ENCODE measurements at places on chromosomes 3 and 15.

GRCh38 chr15:39025881-39026280 lies 461.3 kb upstream of the RASGRP1 start:
- DNase-seq = no peak

DNA sequence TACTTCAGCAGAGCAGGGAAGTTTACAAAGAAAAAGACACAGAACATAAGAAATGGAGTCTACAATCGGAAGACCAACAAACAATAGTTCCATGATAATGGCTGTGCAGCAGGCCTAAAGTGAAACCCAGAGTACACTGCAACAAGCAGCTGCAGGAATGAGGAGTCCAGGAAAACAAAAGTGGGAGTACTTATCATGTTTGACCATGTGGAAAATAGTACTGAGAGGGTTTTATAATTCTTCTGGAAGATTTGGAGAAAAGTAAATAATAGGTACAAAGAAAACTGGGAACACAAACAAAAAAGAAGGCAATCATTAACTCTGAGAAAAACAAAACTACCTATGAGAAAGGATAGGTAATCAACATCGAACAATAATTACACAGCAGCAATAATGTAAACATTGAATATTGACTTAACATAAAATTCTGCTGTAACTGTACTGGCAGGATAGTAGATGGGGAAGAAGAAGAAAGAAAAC lies 87.5 kb downstream of the NEK10 start:
- DNase-seq = peak; percentile 44

- DNase-seq = no peak
Measured at GRCh38 chr3:54376939-54377578, 254.7 kb downstream of the CACNA2D3 start.

DNA sequence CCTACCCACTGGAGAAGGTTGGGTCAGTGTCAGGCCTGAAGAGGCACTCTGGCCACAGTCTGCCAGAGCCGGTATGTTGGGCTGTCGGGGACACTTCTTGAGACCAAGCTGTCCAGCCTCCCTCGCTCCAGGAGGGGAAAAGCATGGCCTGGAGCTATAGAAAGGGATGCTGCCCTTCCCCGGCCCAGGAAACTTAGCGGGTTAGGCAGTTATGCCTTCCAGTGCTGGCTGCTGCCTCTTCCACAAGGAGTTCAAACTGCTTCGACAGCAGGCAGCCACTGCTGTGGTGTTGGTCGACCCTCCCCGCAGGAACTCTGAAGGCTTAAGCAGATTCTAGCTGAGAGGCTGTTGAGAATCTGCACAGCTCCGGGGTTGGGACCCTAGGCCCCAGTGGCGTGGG lies 819.4 kb downstream of the DIPK2A start:
- no peak for DNase-seq

- DNase-seq = no peak
Measured at GRCh38 chr15:56272454-56272853, 28.8 kb upstream of the RFX7 start.

DNA sequence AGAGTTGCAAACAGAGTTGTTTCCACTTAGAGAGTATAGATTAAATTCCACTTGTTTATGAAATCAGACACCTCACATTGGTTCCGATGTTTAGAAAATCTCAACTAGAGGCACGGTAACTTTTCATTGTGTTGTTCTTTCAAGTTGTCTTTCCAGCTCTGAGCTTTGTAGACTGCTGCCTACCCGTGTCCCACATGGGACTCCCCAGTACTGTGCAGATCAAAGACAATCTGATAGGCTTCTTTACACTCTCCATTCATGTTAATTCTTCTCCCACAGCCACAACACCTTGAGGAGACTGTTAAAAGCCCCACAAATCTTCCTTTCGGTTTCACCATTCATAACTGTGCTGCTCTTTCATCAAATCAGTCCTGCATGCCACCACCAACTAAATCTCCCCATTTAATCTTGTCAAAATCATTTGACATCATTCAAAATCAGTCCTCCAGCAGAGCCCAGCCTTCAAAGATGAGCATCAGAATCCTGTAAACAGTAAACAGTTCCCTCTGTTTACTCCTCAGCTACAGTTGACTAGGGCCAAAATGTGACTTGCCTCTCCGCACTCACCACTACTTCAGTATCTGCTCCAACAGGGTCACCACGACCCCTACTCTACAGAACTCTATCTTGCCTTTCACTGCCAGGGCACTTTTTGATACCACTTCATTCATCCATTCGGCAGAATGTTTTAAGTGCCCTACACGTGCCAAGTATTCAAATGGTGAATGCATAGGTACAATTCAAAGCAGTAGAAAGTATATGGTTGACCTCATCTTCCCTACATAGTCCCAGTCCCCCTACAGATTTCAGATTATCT lies 8.3 kb downstream of the ANXA2 start:
- DNase-seq = no peak

GRCh38 chr3:172601066-172601832 lies 78.0 kb upstream of the TNFSF10 start:
- no peak for DNase-seq

DNA sequence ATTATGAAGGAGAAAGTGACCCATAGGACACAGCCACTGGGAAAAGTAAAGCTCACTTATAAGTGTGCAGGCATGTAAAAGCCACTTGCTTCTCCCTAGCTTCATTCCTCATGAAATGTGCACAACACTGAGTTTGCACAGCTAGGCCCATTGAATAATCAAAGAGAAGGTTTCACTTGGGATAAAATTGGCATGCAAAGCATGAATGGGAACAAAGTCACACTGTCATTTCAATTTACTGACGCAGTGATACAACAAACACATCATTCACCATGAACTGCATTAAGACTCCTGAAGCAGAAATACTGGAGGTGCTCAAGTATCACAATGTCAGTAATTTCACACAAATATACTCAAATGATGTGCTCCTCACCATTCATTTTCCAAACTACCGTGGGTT lies 61.1 kb downstream of the KCNMB2 start:
- no peak for DNase-seq

GRCh38 chr3:56629451-56629850 lies 53.6 kb downstream of the TASOR start:
- no peak for DNase-seq

DNA sequence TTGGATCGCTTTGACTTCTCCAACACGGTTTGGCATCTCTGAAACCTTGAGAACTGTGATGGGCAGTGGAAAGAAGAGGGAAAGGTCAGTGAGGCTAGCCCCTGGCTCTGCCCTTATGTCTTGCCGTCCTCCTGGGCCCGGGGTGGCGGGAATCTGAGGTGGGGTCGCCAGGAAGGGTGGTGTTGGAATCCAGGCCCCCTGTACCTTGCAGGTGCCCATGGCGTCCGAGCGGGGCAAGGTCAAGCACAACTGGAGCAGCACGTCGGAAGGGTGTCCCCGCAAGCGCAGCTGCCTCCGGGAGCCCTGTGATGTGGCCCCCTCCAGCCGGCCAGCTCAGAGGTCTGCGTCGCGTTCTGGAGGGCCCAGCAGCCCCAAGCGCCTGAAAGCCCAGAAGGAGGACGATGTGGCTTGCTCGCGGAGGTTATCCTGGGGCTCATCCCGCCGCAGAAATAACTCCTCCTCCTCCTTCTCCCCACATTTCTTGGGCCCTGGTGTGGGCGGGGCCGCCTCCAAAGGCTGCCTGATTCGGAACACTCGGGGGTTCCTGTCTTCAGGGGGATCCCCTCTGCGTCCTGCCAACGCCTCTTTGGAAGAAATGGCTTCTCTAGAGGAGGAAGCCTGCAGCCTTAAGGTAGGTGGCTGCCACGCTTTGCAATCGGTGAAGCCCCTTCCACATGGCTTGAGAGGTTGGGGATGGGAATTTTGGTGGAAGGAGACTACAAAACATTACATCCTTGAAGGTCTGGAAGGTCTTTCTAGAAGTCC lies 907 bp downstream of the TATDN2 start:
- no peak for DNase-seq

- no peak for DNase-seq
Measured at GRCh38 chr3:16928386-16929132, 43.8 kb downstream of the PLCL2 start.

DNA sequence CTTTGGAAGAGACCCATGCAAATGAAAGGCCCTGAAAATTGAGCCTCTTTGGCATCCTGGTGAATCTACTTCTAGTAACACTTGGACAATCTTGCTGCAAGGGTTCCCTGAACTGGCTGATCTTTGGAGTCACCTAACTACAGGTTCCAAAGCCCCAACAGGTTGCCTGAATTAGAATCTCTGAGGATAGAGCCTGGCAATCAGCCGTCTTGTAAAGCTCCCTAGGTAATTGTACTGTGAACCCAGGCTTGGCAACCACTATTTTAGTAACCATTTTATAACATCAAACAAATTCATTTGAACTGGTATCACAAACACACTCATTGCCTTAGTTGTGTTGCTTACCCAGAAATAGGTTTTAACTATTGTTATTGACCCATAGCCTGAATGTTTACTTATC lies 20.1 kb downstream of the PAQR9 start:
- no peak for DNase-seq

DNA sequence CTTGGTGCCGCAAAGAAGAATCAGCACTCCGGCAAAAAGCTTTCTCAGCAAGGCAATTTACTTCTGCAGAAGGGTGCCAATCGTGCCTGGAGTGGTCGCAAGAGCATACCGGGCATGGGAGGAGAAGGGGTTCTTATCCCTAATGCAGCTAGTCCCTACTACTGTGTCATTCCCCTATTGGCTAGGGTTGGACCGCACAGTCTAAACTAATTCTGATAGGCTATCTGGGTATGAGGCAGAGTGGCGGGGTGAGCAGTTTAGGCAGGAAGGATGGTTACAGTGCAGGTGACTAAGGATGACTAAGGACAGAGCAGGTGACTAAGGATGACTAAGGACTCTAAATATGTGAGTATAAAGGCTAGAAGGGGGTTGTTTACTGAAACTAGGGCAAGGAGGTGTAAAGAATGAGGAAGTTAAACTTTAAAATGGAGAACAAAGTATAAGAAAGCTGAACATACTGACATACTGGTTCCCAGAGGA lies 52.9 kb downstream of the PGBD4 start:
- no peak for DNase-seq

DNA sequence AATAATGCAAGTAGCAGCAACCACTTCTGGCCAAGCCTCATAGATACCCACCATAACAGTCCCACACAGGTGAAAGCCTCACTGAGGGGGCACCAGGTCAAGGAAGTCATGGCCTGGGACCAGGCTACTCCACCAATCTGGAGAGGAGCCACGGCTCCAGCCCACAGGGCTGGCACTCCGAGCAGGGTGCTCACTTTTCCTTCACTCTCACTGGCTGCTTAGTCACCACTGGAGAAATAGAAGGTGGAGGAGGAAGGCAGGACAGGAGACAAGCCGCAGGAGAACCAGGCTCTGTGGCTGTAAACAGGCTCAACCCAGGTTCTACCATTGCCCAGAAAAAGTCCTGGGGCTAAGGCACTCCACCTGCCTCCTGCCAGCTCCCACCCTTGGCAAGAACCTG lies 1.2 kb downstream of the USP19 start:
- DNase-seq = no peak

GRCh38 chr15:68614286-68615035 lies 35.7 kb downstream of the CORO2B start:
- DNase-seq = no peak

DNA sequence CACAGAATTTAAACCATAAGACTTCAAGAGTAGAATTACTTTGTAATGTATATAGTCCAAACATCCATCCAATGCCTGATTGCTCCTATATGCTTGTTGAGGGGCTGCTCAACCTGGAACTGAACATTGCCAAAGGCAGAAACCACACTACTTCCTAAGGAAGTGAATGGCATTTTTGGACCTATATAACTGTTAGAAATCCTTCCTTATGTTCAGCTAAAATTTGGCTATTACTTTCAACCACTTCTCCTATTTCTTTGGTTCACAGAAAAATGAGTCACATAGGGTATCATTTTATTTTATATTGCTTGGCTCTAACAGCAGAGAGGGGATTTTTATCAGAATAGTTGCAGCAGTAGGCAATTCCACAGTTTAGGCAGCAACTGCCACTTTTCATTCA lies 342.1 kb downstream of the SLC9A9 start:
- no peak for DNase-seq

DNA sequence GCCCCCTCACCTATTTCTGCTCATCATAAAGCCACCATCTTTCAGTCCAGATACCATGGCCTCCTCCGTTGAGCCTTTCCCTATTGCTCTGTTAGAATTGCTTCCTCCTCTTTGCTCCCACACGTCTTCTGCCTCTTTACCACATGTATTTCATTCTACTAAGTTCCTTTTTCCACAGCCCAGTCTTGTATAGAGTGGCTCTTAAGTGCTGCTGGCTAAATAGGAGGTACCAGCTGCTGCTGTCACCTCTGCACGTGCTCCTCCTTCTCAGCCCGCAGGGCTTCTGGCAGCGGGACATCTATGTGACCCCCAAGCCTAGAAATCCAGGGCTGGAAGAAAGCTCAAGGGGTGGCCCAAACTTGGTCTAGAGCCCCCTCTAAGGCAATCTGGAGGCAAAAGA lies 38.8 kb upstream of the PLXND1 start:
- no peak for DNase-seq

- no peak for DNase-seq
Measured at GRCh38 chr15:69298697-69299441, at the start of gene PAQR5. Gene PAQR5 (plus strand): TSS chr15:69298912. CDS start chr15:69360081, 61,169 bp downstream.

DNA sequence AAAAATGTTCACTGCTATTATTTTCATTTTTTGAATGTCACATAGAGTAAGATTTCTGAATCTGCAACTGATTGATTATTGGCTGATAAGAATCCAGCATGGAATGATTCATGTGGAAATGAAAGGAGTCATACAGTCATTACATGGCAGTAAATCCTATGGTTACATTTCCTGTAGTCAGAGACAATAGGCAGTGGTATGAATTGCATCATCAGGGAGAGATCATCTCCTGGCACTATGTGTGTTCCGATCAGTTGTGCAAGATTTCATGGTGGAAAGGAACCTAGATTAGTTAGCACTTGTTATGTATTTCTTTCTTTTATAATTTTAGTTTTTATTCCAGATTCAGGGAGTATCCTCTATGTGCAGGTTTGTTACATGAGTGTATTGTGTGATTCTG lies 38.8 kb downstream of the SLC12A1 start:
- no peak for DNase-seq

GRCh38 chr3:16653712-16654111 lies 48.5 kb upstream of the DAZL start:
- no peak for DNase-seq

- no peak for DNase-seq
Measured at GRCh38 chr3:33724256-33724655, 6.2 kb upstream of the CLASP2 start.

DNA sequence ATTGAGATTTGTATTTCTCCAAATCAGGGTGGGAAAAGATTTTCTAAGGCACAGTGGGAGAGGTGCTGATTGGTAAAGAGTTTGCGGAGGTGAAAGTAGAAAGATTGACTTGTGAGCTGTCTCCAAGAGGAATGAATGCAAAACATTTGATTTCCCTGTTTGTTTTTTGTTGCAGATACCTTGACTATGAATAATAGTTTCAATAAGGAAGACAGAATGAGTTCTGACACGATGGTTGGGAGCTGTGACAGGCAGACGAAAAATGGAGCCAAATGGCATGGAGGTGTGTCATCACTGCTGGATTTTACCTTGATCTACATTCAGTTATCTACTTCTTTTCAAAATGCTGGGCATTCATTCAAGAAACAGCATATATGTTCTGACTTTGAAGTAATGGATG lies 145.1 kb downstream of the NFKBIZ start:
- DNase-seq = no peak

DNA sequence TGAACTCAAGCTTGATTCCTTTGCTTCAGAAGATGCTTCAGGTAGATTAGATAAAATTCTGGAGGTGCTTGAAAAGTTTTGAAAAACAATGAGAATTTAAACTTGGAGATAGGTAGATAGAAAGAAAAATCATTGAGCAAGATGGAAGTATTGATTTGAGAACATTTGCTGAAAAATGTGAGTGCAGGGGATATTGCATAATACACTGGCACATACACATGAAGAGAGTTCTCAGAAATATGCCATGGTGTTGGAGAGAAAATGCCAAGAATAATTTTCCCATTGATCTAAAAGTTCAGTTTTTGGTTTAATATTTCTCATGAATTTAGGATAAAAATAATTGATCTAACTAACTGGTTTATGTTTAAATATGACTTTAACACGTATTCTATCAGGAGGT lies 107.2 kb upstream of the GBE1 start:
- DNase-seq = no peak
